ENCODE measurements at places on chromosomes 7 and 10.

GRCh38 chr10:117439243-117439912, 64.1 kb upstream of the PDZD8 start:
- peak; percentile 97 for DNase-seq

DNA sequence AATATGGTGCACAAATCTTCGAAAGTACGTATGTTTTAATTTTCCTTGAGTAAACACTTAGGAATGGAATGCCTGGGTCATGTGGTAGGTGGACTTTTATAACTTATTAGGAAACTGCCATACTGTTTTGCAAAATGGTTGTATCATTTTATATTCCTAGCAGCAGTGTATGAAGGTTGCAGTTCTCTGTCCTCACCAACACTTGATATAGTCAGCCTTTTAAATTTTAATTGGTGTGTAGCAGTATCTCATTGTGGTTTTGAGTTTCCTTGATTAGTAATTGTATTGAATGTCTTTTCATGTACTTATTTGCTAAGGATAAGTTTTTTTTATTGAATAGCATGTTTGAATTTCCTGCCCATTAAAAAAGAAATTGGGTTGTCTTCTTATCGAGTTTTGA, 926 bp upstream of the PCBD1 start:
- DNase-seq = no peak

- no peak for DNase-seq
Observed at GRCh38 chr7:7829667-7830066, 111.3 kb upstream of the RPA3 start.

GRCh38 chr7:5699467-5700384, 81.7 kb downstream of the RNF216 start:
- no peak for DNase-seq

DNA sequence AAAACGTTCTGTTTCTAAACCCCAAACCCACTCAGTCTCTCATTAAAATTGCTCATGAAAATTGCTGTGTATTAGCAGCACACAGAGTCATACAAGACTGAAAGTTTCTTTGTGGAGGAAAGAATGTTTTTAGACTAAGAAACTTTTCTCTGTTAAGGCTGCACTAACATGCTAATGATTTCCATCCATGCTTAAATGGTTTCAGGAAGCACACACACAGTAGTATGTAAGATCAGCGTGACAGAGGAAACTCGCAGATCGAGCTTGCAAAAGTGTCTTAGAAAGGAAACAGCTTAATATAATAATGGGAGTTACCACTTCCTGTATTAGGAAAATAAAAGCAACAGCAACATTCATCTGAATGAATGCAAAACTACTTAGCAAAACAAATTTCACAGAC, 112.7 kb downstream of the ICA1 start:
- DNase-seq = no peak

DNA sequence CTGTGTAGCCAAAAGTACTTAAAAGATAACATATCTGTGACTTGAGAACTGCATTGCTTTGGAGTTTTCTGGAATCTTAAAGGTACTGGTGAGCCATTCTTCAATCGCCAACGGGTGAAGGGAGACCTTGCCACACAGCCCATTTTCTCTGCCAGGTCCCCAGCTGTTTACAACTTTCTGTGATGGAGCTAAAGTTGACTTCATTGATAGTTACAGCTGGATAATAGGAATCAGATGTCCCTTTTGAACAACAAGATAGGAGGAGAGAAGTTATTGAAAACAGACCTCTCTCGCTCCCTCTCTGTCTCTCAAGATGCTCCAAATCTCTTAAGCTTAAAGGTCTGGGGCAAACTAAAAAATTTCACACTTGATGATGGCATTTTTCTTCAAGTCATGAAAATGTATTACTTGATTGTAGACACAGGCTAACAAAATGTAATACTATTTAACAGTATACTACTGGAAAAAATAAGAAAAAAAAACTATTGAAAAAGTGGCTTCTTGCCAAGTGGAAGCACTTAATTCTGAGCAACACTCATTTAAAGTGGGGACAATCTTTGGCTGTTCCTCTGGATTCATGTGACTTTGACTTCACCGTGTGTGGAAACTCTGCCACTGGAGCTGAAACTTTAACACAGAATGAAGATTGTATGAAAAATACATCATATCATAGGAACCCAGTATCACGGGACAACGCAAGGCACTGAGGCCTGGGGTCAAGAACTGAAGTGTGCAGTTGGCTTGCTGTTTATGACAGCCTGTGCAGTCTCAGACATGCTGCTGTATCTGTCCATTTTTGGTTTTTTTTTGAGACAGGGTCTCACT, 78.4 kb upstream of the AFAP1L2 start:
- no peak for DNase-seq

DNA sequence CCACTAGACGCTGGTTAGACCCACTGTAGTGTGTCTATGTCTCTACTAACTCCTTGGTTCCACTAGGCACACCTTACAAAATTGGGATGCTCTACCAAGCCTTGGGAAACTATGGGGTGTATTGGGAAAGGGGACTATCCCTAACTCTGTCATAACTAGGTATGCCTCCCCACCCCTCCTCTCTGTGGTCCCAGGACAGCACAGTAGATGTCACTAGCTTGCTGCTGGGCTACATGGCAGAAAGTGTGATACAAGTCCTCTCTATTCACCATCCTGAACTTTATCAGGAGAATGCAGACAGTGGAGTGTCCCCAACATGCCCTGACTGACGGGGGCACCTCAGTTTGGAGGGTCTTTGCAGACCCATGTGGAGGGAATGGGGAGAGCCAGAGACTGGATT, 30.3 kb upstream of the TMEM273 start:
- DNase-seq = no peak

GRCh38 chr10:117936566-117936965, 110.2 kb downstream of the RAB11FIP2 start:
- peak; percentile 17 for DNase-seq

- DNase-seq = peak; percentile 50
Observed at GRCh38 chr10:127150136-127150535, 46.3 kb downstream of the INSYN2A start.

- DNase-seq = no peak
Observed at GRCh38 chr7:70355198-70356020, 757.1 kb downstream of the AUTS2 start.

- DNase-seq = no peak
Observed at GRCh38 chr7:106223156-106223555, 61.6 kb downstream of the NAMPT start.
